Vagina (tissue), 2 donors: ENCODE measurements at places on chromosomes 13 and 19.

DNA sequence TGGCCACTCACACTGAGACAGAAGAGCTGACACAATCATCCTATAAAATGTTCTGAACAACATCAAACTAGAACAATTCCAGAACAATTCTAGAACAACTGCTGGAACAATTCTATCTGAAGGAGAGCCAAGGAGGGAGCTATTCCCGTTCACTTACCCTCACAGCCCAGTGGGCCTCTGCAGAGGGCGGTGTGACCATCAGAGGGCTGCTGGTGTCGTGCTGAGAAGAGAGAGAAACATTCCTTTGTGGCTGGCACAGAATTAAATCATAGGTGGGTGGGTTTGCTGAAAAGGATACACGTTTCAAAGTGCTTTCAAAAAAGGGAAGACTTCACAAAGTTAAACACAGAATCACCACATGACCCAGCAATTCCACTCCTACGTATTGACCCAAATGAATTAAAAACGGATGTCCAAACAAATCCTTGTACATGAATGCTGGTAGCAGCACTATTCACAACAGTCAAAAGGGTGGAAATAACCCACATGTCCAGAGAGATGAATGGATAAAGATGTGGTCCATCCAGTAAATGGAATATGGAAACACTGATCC lies 34.9 kb downstream of the EPS15L1 start:
- DNase-seq = no peak
- H3K27me3 ChIP-seq = no peaks in the 10 kb centered on the region

DNA sequence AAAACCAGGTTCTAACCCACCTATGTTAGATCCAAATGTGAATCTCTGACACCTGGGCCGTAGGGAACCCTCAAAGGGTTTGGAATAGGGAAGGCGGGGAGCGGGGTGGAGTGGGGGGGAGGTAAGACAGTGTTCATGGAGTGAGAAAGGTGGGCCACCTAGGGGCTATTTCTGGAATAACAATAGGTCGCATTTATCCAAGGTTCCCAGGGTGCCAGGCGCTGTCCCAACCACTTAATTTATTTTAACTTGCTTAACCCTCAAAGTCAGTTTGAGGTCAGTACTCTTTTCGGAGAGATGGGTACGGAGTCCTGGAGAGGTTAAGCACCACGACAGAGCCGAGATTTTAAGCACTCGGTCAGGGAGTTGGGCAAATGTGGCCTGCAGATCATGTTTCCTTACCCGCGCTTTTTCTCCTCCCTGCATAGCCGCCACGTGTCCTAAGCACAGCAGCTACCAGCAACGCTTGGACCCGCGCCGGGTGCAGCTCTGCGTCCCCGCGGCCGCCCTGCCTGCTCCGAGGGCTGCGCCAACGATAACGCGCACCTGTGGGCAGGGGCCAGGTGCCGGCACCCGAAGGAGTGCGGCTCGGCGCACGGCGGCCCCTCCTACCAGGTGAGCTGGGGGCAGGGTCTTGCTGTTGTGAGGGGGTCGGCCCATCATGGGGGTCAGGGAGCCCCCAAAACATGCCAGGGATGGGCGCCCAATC lies 25.0 kb upstream of the FXYD3 start:
- no peaks in the 10 kb centered on the region for H3K27me3 ChIP-seq
- H3K4me3 ChIP-seq = no peak overlapping the region
- peak overlapping the region; percentile 2 for H3K27ac ChIP-seq
- DNase-seq = no peak
- peaks cover 13% of the 10 kb centered on the region for H3K4me1 ChIP-seq

DNA sequence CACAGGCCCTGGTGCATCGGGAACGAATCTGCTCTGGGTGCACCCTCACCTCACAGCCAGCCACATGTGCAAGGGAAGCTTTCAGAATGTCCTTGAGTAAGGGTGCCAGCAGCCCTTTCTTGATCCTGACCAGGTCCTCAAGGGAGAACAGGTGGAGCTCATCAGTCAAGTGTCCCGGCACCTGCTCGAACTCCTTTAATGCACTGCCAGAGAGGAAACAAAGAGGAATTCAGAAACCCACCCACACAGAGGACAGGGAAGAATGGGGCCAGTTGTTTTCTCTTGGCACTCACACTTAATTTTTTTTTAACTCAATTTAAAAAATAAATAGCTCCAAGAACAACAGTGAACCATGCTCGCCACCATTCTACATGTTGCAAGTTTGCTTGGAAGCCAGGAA lies 41.7 kb downstream of the RUBCNL start:
- no peak for DNase-seq
- no peaks in the 10 kb centered on the region for H3K27me3 ChIP-seq
- no peaks in the 10 kb centered on the region for H3K36me3 ChIP-seq
- H3K27ac ChIP-seq = no peak overlapping the region
- no peak overlapping the region for H3K4me3 ChIP-seq

- H3K4me1 ChIP-seq = no peaks in the 10 kb centered on the region
- no peak overlapping the region for H3K27ac ChIP-seq
- no peak for DNase-seq
- H3K36me3 ChIP-seq = no peaks in the 10 kb centered on the region
Measured at GRCh38 chr19:1050989-1051788, 11.3 kb downstream of the ABCA7 start.
